Smooth muscle cell of the brain vasculature (primary cell): ENCODE measurements at places on chromosomes 5 and 9.

DNA sequence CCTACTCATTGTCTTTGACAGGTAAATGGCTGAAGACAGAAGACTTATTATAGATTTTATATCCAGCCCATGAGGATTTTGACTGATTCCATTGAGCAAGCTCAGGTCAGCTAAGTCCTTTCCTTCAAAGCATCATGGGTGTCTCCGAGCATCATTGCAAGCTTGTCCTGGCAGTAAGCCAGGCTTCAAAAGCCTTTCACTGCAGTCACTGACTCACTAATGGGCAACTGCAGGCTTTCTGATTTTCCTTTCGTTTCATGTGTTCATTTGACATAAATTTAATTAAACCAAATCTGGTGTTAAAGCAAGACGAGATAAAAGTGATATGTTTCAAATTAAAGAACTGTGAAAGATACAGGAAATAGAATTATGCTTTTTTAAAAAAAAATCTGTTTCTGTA is 426.2 kb downstream of the ANXA1 start:
- no peak for DNase-seq

DNA sequence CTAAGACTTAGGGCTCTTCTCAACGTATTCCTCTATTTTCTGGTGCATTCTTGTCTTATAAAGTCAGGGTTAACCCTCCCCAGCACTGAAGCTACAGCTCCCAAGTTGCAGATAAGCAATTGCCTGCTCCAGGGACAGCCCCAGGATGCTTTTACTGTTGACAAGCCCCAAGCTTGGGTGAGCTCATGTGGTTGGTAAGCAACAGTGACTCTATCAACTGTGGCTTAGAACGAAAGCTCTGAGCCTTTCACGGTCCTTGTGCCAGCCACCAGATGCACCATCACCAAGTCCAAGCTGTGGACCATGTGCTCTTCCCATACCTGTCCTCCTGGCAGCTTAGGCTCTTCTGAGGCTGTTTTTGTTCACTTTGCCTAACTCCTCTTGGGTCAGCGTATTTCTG is 13.5 kb downstream of the ADRB2 start:
- DNase-seq = no peak

DNA sequence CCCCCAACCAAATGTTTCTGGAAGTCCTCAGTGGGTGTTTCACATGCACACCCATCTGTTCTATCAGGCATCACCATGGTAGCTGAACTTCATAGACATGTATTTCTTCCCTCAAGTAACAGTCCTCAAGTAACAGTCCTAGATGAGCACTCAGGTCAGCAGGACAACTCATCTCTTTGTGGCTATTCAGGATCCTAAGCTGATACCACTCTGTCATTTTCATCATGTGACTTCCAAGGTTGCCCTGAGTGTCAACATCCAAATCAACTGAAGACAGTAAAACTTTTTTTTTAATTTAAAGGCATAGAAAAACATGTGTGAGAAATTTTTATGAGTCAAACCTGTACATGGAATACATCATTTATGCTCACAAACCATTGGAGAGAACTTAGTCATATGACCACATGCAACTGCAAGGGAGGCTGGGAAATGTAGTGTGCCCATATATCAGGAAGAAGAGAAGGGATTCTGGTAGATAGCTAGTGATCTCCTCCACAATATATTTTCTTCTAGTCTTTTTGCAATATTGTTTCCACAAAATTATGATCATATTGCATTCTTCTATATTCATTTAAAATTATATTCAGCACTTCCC is 64.2 kb upstream of the FST start:
- DNase-seq = no peak

DNA sequence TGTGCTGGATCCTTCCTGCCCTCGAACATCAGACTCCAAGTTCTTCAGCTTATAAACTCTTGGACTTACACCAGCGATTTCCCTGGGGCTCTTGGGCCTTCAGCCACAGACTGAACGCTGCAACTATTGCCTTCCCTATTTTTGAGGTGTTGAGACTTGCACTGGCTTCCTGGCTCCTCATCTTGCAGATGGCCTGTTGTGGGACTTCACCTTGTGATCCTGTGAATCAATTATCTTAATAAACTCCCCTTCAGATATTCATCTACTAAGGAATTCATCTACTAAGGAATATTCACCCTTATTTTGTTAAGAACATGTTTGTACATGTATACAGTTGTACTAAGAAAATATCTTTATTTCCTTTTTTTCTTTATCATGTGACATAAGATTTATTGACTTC is 1079.7 kb downstream of the CDH12 start:
- no peak for DNase-seq

DNA sequence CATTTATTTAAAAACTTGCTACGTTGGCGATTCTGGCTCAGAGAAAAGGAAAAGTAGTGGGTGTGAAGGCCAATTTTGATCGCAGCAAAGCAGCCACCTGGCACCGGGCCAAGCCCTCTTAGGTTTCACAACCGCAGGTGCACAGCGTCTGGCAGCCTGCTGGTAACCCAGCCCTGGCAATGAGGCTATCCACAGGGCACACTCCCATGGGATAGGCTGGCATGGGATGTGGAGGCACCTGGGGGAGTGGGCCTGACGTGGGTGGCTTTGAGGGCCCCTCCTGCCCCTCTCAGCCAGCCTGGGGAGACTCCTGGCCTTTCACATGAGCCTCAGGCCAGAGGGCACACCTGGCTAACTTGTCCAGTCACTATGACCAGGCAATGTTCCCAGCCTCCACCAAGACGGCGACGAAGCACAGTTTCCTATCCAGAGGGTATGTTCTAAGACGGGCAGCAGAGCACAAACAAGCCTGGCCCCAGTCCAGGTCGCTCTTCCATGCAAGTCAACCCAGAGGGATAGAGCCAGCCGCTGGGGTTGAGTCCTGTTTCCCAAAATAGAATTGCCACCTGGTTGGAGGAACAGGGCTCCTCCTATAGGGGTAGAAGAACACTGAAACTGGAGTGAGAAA is 19.0 kb downstream of the CMBL start:
- DNase-seq = no peak

- no peak for DNase-seq
Observed at GRCh38 chr9:100108559-100108958, 9.5 kb downstream of the INVS start.

GRCh38 chr9:120913647-120914264 is 12.8 kb downstream of the TRAF1 start:
- DNase-seq = no peak

GRCh38 chr5:107063511-107063910 is 607.2 kb downstream of the EFNA5 start:
- DNase-seq = no peak

DNA sequence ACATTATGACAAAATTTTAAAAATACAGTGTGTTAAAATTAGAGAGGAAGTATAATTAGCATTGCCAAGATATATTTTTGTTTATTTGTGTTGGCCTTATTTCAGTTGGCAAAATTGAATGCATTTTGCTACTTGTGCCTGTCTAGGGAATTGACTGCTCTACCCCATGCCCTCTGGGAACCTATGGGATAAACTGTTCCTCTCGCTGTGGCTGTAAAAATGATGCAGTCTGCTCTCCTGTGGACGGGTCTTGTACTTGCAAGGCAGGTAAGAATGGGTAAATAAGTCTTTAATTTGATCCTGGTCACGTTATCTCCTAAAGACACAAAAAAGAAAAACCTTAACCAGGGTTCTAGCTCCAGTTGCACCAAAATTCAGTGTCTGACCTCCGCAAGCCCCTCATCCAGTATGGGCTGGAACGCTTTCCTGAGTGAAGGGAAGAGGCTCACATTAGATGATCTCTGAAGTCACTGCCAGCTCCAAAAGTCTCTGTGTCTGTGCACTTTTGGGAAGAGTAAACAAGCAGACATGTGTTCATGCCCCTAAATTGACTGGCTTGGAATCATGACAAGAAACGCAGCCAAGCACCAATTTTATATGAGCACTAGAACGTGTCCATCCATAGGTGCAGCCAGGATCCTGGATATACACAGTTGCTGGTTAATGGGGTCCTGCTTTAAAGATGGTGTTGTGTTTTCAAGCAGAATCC is 98.3 kb upstream of the PRRC1 start:
- DNase-seq = no peak

- DNase-seq = no peak
Observed at GRCh38 chr9:89439571-89439970, 58.3 kb downstream of the SEMA4D start.

- DNase-seq = no peak
Observed at GRCh38 chr9:112111461-112111860, 63.6 kb downstream of the SUSD1 start.

DNA sequence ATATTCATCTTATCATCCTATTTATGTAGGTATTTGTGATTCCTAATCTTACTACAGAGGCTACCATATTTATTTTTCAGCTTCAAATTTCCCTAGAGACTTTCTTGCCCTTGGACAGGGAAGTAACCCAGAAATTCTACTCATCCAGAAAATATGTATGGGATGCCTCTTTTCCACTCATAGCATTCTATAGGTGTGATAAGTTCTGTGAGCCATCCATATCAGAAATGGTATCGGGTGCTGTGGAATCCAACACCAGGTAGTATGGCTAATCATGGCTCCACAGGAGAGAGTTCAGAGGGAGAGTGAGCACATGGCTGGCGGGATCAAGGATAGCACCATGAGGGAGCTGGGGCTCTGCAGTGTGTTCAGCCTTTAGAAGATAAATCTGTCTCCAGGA is 349.3 kb upstream of the ACTBL2 start:
- DNase-seq = no peak

DNA sequence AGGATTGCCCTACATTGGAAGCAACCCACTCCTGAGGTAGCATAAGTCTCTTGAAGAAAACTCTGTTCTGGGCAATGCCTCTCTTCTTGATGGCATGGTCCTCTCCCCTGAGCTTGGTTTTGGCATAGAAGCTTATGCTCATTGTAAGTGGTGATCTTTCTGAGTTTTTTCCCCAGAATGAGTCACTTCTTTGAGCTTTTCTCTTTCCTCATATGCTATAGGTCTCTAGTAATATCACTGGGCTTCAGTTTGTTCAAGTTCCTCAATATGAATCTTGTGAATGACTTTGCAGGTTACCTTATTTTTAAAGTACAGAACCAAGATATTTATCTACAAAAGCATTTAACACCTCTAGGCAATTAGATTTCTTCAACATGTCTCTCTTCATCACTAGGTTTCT is 76.5 kb upstream of the ATG10 start:
- no peak for DNase-seq

GRCh38 chr5:127832067-127832466 is 128.9 kb downstream of the CCDC192 start:
- DNase-seq = no peak

DNA sequence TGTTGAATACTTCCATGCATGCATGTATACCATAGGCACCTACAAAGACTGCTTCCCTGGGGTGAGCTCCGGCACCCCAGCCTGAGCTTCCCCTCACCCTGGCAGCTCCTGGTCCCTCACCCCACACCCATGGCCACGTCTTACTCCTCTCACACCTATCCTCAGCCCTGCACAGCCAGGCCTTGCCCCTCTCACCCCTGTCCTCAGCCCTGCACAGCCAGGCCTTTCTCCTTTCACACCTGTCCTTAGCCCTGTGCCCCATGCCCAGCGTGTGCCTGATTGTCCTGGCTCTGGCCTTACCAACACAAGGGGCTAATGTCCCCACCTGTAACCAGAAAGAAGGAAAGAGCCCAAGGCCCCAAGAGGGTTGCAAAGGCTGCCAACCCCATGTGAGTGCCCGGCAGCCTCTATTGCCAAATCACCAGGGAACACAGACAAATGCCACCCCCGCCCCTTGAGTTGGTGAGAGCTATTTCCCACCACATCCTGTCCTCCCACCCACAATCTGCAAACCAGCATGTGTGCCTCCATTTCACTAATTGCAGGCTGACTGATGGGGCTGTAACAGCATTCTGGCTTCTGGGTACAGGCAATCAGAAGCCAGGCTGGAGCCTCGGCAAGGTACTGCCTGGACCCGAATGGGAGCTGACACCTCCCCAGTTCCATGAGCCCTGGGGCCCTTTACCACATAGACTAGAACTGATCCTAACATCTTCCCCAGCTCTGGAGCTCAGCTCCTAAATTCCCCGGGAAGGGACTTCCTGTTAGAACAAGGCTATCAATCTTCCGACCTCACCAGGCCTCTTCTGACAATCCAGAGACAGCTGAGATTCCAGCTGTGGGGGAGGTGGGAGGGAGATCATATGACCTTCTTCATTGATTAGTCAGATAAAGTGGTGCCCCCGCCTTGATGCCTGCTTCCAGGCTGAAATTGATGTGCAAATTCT is 78.2 kb downstream of the FAM114A2 start:
- DNase-seq = no peak

DNA sequence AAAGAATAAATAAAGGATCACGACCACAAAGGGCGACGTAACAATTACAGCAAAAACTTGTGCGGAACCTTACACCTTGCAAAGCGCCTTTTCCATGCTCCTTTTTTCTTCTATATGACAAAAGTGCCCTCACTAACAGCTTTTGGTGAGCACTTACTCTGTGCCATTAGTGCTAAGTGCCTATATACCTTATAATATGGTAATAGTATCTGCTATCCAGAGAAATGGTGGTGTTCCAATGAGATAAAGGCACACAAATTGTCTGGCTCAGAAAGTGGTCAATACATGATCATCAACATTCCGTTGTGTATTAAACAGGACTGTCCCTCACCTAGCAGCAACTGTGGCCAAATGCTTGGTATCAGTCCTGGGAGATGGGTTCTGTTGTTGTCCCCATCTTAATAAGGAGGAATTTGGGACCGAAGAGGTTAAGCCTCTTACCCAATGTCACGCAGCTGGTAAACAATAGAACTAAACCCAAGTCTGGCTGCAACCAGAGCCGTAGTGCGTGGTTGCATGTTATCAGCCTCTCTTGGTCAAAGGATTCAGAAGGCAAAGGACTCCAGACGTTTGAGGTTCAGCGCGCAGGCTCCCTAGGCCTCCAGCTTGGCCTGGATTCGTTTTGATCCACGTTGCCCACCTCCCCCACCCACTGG is 564 bp upstream of the TOR2A start:
- DNase-seq = no peak

DNA sequence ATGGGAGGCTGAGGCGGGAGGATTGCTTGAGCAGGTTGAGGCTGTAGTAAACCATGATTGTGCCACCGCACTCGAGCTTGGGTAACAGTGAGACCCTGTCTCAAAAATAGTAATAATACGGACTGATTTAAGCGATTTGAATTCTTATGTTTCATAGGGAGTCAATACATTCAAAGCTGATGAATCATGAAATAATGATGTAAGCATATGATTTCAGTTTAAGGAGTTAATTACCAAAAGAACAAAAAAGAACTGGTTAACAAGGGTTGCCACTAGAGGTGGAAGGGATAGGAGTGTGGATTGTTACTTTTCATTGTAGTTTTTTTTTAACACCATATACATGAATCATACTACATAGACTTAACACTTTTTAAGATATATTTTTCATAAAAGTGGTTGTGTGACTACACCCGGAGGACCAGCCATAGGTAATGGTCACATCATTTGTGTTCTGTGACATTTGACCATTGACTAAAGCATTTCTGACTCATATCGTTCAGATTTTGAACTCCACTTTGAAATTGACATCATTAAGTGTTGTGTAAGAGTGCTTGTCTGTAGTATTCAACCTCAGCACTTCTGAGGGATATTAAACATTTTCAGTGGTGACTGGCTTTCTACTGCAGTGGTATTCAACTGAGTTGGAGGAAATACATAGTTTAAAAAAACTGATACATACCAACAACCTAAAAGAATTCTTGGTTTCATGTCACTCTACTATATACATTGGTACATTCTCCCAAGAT is 7.0 kb downstream of the TRMT10B start:
- DNase-seq = no peak
